ENCODE measurements at places on chromosomes 2 and 18.

DNA sequence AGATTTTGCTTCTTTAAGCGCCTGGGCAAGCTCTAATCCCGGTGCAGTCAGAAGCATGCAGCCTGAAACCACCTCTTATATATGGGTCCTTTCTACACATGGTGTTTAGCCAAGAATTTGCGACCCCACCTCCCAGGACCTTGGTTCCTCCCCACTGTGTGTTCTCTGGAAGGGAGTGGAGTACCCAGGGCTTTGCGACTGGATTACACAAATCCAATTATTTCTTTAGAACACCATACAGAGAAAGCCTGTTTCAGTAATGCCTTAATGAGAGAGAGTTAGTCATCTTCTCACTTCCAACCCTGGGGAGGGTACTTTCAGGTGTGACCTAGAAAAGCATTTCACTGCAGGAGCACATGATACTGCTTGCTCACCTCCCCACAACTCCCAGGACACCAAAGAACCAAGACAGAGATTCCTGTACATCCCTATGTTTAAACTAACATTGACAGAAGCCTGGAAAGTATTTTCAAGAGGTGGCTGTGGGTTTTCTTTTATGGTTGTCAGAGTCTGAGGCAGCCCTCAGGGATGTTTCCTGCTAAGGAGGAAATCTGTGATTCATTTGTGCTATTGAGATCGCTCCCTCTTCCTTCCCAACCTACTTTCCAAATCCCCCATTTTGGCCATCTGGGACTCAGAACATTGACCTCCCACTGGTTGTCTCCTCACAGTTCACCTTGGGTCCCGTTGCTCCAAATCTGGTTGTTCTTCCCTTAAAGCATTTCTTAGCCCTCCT is at the start of gene CAPN14:
Gene CAPN14 (minus strand): TSS at position 51 of the 736 bp plus-strand sequence. CDS start 12,068 bp downstream, outside the sequence.
- no peak for DNase-seq

GRCh38 chr2:240685771-240686371 is 3.2 kb upstream of the AQP12B start:
- DNase-seq, result no peak

DNA sequence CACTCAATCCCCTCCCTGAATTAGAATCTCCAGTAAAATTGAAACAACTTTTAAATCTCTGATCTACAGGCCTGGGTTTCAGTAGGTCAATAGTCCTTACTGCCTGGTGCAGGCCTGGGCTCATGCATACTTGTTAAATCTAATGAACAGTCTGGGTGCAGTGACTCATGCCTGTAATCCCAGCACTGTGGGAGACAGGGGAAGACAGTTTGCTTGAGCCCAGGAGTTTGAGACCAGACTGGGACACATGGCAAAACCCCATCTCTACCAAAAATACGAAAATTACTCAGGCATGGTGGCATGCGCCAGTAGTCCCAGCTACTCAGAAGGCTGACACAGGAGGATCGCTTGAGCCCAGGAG is 94.7 kb upstream of the SP3 start:
- no peak for DNase-seq

- no peak for DNase-seq
Measured at GRCh38 chr2:127072970-127073369, 34.0 kb downstream of the BIN1 start.

GRCh38 chr2:161147856-161148255 is 12.4 kb upstream of the TANK start:
- no peak for DNase-seq

- no peak for DNase-seq
Measured at GRCh38 chr2:216392018-216392562, 19.8 kb upstream of the MARCHF4 start.

- no peak for DNase-seq
Measured at GRCh38 chr2:194483041-194483440, 1174.0 kb upstream of the SLC39A10 start.

GRCh38 chr18:5961828-5962150 is 66.5 kb upstream of the TMEM200C start:
- no peak for DNase-seq

DNA sequence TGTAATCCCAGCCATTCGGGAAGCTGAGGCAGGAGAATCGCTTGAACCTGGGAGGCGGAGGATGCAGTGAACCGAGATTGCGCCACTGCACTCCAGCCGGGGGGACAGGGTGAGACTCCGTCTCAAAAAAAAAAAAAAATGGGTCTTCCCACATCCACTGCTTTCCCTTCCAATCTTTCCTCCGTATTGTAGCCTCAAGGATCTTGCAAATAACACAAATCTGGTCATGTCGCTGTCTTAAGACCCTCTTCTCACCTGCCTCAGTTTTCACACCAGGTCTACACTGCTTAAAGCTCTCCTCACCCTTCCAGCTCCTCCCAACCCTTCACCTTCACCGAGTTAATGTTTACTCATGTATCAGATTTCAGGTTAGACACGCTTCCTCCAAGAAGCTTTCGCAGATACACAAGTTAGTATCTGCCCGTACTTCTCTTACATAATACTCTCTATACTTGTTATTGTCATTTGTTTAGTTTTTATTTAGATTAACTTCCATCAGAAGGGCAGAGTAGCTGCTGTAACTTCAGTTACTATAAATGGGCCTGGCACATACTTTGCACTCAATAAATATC is 1.5 kb downstream of the IER3IP1 start:
- DNase-seq, result no peak

GRCh38 chr18:9353596-9353995 is 19.0 kb downstream of the TWSG1 start:
- no peak for DNase-seq

GRCh38 chr18:22228976-22229375 is 59.6 kb downstream of the GATA6 start:
- no peak for DNase-seq

DNA sequence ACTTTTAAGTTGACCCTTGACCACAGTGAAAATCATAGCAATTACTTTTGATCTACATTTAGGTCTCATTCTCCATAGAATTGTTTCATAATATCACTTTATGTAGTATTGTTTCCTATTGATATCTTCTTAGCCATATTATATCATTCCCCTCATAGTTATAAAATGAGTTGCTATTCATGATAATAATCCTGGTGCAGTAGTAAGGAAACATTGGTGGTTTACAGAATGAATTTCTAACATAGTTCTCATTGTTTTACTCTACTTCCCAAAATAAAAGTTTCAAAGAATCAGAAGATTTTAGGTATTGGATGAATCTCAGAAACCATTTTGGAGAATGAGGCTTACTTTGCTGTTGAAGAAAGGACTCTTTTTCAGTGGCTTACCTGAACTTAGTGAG is 246.0 kb downstream of the PARD3B start:
- DNase-seq, result no peak

- DNase-seq, result no peak
Measured at GRCh38 chr2:63874204-63875130, 32.8 kb downstream of the UGP2 start.

DNA sequence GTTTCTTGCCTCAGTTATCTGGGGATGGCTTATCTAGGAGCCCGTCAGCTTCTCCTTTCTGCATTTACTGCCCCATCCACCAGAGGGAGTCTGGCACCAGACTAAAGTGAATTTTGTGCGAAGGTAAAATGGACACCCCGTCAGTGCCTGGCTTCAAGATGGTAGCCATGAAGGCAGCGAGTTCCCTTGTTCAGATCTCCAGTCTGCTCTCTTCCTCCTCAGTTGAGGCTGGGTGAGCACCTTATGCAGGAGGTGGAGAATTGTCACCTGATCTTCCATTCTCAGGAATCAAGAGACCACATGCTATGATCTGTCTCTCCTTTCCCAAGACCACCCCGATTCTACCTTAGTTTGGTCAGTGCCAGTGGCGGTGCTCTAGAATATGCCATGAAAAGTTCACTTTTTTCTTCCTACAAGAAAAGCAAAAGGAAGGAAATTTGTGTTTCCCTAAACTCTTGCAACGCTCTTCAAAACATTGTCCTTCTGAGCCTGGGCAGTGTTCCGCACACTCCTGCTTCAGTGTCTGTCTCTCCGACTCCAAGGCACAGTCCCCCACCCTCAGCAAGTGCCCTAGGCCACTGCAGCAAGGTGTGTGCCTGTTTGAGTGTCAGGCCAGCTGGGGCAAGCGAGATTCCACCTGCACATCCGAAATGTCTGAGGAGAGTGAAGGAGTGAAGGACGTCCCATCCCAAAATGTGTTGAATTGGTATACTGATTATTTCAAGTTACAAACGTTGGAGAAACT is 168.6 kb downstream of the SS18 start:
- DNase-seq, result no peak

DNA sequence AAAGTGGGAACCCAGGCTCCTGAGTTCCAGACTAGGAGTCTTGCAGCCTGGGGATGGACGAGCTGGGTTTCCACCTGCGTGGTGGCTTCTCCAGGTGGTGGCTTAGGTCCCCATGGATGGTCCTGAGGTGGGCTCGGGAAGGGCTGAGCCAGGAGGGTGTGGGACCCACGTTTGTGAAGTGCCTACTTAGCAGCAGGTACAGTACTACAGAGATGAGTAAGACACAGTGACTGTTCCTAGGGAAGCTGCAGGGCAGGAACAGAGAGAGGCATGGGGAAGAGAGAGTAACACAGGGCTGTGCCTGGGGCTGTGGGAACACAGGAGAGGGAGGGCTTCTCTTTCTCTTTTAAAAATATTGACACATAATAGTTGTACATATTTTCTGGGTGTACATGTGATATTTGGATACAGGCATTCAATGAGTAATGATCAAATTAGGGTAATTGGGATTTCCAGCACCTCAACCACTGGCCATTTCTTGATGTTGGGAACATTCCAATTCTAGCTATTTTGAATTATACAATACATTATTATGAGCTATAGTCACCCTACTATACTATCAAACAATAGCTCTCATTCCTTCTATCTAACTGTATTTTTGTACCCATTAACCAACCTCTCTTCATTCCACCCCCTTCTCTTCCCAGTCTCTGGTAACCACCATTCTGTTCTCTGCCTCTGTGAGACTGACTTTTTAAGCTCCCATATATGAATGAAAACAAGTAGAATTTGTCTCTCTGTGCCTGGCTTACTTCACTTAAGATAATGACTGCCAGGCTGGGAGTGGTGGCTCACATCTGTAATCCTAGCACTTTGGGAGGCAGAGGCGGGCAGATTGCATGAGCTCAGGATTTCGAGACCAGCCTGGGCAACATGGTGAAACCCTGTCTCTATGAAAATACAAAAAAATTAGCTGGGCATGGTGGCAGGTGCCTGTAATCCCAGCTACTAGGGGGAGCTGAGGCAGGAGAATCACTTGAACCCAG is 15.0 kb downstream of the TOGARAM2 start:
- DNase-seq, result no peak

DNA sequence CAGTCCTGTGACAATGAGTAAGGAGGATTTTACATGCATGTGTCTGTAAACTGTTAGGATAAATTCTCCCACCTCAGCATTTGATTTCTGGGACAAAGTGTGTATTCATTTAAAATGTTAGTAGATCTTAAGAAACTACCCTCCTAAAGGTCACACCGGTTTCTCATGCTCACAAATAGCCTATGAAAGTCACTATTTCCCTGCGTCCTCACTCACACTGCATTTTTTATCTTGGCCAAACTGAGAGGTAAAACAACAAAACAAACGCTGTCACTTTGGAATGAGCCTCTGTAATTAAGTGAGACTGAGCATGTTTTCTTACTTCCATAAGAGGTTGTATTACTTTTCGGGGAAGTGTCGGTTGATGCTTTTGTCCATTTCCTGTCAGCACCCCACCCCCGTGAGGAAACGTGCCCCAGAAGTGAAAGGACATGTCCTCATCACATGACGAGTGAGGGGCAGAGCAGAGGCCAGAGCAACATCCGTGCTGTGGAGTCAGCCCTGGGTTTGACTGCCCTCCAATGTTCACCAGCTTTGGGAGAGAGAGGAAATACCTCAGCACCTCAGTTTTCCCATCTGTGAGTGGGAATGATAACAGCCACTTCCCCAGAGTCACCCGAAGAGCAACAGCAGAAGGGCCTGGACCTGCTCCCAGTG is 3.1 kb downstream of the GYPC start:
- peak; percentile 27 for DNase-seq

GRCh38 chr2:108958002-108958401 is 31.0 kb downstream of the EDAR start:
- DNase-seq, result no peak

- no peak for DNase-seq
Measured at GRCh38 chr2:206083602-206084438, 2.2 kb downstream of the INO80D start.

DNA sequence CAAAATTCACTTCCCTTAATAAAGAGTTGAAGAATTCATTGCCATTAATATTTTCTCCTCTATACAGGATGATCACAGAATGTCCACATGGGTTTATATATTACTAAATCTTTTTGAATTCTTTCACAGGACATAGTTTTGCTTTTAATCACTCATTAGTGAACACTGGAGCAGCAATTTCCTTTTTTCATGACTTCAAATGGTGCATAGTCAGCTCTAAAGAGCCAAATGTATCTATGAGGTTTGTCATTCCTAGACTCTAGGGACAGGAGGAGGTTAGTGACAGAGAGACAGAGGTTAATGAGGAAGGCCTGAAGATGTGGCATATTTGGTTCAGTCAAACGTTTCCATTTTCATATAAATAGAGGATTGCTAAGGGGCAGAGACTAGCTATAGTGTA is 111.8 kb downstream of the FSHR start:
- no peak for DNase-seq

DNA sequence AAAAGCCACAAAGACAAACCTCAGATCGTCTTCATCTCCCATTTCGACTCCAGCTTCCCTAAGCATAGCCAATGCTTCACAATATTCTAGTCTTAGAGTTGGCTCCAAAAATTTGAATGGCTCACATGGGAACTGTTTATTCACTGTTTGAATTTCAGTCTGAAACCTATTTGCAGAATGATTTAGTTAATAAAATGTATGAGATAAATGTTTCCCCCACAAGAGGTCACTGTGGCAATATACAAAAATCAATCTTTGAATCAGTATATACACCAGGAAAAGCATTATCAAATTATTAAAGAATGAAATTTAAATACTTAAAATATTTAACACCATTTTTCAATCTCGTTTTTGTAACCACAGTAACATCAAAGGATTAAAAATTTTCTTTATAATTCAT is 40.0 kb upstream of the MCM6 start:
- DNase-seq, result no peak

DNA sequence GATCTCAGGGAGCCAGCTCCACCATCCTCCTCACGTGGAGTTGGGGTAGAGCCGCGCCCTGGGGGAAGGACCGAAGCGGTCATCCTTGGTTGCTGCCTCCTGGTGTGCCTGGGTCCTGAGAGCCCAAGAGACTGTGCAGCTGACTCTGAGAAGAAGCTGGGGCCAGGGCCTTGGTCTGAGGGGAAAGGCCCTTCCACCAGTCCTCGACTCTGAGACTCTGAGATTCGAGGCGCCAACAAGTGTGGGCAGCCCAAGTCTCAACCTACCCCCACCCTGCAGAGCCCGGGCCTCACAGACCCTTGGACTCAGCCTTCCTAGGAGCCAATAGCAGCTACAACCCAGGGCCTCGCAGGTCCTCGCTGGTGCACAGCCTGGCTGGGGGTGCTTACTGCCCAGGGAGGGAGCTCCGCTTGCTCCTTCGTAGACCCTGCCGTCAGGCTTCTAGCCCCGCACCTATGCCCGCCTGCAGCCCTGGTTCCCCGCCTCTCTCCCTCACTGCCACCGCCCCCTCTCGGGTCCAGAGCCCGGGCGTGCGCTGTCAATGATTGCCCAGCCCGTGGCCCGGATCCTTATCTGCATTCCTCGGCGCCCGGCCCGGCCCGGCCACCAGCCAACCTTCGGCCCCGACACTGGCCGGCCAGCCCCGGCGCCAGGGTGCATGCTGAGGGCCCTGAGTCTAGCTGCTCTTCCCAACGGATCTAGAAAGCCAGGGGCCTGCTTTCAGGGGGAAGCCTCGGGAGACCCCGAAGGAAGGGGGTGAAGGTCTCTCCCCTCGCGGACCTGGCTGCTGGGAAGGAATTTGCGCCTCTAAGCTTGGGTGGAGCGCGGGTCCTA is 2.0 kb downstream of the IHH start:
- DNase-seq, result no peak

GRCh38 chr18:58886864-58887612 is 22.4 kb downstream of the ZNF532 start:
- no peak for DNase-seq
